ENCODE measurements at places on chromosomes 3 and 15.

GRCh38 chr3:135218304-135218703 is 423.2 kb downstream of the EPHB1 start:
- no peak for DNase-seq

DNA sequence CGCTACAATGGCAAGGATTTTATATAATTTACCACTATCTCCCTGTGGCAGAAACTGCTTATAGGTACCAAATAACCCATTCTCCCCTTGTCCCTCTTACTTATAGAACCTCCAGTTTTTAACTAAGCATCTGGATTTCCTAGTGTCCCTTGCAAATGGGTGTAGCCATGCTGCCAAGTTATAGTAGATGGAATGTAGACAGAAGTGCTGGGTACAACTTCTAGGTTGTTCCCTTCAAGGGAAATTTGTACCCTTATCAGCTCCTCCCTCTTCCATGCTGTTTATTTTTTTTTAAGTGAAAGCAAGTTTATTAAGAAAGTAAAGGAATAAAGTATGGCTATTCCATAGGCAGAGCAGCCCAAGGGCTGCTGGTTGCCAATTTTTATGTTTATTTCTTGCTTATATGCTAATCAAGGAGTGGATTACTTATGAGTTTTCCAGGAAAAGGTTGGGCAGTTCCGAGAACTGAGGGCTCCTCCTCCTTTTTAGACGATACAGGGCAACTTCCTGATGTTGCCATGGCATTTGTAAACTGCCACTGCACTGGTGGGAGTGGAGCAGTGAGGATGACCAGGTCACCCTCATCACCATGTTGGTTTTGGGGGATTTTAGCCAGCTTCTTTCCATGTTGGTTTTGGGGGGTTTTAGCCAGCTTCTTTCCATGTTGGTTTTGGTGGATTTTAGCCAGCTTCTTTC is 40.1 kb upstream of the TM4SF19 start:
- no peak for DNase-seq

DNA sequence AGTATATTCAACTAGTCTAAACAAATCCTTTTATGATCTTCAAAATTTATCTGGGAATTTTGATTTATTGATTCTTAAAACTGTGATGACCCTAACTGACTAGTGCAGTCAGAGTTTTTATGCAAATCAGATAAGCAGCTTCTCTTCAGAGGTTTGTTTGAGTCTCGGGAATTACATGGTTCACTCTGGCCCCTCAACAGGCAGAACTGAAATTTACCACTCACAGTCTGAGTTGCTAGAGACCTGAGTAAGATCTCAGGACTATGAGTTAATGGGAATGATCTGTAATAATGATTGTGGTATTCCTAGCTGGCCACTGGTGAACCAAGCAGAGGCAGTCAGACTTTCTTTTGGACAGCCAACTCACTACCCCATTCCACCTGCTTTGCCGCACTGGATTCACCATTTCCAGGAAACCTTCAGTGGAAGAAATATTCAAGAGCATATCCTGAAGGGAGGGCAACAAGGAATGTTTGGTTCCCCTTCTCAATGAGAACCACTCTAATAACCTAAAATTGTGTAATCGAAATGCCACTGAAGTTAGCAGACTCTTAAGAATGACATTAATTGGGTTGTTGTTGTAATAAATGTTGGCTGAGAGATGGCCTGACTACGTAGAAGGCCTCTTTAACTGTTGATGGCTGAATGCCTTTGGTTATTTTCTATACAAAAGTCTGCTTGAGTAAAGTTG is 11.5 kb upstream of the DNAJC13 start:
- no peak for DNase-seq

DNA sequence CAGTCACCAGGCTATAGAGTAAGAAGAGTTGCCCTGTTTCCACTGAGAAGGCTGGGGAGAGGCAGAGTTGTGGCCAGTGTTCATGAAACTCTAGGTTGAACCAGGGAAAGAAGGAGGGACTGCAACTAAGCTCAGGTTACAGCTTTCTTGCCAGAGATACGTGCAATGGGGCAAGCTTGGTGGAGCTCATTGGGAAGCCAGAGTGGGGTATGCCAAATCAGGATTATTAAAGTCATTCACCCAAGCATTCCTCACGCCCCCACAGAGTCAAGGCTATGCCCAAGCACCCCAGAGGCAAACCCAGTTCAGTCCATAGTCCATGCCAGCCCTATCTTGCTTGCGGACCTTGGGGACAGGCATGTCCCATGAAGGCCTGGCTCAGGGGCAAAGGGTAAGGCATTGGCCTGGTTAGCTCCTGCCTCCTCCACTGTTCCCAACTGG is 17.6 kb downstream of the SLC6A20 start:
- DNase-seq: no peak

DNA sequence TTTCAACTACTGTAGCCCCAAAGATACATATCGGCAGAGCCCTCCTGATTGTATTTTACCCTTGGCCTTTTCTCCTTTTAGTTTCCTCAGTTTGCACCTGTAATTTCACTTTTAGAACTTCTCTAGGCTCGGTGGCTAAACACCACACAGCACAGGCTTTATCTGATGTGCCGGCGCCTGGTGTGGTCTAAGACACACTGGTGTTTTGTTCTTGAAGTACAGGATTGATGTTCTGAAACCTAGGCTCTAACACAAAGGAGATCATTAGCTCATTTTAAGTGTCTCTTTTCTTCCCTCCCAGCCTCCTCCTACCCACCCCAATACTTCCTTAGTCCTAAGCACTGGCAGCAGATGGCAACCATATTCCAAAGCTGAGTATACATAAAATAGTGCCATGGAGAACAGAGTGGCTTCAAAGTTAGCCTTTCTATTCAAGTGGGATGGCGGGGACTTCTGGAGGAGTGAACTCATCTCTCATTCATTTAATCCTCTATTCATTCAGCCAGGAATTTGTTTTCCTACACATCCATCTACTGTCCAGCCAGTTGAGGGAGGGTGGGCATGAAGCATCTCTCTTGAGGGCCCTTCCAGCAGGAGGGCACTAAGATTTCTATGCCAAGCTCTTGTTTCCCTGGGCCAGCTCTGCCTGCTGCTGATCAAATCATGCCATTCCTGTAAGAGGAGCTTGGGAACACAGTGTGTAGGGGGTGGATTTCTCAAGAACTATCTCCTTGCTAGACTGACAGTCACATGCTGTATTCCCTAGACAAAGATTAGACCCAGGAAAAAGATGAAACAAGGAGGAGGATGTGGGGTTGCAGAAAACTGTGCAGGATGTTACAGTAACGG is 71.2 kb downstream of the TIGIT start:
- DNase-seq: no peak

GRCh38 chr3:111314898-111315297 is 227.1 kb upstream of the CD96 start:
- no peak for DNase-seq

- no peak for DNase-seq
Observed at GRCh38 chr3:21290557-21290956, 460.5 kb downstream of the ZNF385D start.

GRCh38 chr3:24663406-24663805 is 168.8 kb upstream of the THRB start:
- no peak for DNase-seq

- no peak for DNase-seq
Observed at GRCh38 chr3:171354706-171355582, 105.3 kb downstream of the TNIK start.

GRCh38 chr3:193520738-193521137 is 34.0 kb downstream of the ATP13A4 start:
- DNase-seq: no peak

DNA sequence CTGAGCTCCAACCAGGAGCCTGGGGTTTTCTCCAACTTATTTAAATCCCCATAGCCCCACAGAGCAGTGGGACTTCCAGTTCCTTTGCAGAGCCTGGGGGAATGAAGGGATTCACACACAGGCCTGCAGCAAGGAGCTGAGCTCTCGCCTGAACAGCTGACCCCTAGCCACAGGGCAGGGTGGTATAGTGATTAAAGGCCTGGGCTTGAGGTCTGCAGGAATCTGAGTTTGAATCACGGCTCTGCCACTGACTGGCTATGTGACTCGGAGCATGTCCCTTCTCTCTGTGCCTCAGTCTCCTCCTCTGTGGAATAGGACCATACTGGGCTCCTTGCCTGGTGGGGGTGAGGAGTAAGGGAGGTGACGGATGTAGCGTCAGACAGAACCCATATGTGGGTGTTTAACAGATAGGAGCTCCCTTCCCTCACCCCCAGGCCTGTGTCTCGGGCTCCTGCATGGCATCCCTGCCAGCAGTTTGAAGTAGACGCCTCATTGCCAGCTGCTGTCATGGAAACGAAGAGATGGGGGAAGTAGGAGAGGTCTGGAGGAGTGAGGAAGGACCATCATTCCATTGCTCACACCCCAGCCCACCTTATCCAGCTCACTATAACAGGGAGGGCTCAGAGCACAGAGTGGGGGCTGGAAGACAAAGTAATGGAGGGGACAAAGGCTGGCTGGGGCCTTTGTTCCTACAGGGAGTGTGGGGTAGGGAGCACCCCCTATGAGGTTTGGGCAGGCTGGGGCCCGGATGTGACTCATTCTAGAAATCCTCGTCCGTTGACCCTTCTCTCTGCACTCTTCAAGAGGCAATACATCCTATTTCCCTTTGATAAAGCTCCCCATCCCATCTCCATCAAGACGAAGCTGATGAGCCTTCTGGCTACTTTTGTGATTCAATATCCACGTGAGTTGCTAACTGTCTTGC is 14.8 kb downstream of the HRH1 start:
- DNase-seq: no peak

DNA sequence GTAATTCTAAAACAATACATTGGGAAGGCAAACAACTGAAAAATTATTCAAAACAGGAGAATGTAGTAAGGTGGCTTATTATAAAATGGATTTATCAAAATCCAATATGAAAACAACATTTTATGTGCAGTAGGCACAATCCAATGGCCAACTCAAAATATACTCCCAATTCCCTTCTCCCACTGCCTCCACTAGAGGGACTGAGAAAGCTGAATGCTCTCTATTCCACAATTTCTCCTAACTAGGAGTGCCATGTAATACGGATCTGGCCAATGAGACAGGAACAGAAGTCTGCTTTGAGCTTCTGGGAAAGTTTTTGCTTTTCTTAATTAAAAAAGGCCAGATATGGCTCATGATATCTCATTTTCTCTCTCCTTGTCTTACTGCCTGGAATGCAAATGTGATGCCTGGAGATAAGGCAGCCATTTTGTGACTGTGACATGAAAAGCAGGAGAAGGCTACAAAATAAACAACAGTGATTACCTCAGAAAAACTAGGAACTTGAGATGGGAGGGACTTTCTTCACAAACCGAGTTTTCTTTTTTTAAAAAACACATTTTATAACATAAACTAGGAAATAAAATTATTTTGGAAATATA is 18.8 kb upstream of the VGLL4 start:
- DNase-seq: no peak

- DNase-seq: no peak
Observed at GRCh38 chr15:96327155-96327741, 3.3 kb upstream of the NR2F2 start.

DNA sequence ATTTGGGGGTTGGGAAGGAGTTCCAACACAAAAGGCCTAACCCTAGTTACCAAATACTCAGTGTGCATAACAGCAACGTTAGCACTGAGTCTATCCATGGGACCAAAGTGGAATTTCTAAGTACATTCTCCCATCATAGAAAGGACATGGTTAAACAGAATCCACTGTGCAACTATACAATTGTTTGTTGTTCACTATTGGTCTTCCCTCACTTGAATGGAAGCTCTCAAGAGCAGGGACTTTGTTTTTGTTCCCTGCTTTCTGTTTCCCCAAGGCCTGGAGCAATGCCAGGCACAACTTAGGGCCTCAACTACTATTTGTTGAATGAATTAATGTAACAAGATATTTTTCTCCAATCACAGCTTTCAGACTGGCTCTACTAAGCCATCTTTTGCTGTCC is 25.6 kb downstream of the COL8A1 start:
- no peak for DNase-seq

DNA sequence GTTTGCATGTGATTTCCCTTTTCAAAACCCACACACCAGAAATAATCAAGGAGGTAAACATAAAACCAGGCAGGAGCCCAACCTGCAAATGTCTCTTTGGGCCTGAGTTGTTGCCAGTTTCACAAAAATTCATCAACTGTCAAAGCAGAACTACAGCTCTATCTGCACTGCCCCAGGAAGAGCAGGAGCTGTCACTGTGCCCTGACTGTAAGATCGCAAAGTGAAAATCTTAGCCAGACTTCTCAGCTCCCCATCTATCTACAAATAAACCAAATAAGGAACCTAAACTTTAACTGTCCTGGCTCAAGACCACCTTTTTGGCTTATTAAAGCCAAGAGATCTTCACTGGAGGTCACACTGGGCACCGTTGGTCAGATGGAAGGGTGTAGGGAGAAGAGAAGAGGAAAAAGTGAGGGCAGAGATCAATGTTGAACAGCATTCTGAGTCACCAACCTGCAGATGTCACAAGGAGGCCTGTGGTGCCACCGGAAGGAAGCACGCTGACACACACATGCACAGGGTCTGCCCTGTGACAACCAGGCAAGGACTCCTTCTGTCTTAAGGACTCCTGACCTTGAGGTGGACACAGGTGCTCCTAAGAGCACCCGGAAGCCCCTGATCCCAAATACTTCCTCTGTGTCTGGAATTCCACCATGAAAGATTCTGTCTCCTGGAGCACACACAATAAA is 58.7 kb downstream of the RPN1 start:
- DNase-seq: no peak

GRCh38 chr3:8938021-8938420 is 25.3 kb downstream of the RAD18 start:
- no peak for DNase-seq

DNA sequence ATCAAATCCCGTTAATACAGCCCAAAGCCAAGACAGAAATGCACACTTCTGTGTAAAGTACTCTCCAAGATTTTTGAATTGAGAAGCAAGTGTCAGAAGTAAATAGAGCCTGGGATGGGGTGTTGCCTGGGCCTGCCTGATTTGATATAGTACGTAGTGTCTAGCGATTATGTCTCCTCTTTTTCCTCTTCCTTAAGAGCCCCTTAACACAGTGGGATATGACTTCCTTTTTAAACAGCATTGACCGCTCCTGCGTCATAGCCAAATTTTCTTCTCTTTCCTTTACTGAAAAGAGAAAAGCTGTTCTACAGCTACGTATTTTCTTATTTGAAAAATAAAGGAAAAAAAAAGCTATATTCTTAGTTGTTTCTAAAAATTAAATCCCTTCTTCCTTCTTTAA is 97.7 kb downstream of the PLCL2 start:
- DNase-seq: no peak

- DNase-seq: no peak
Observed at GRCh38 chr15:79218588-79219200, 63.8 kb upstream of the ANKRD34C start.

- no peak for DNase-seq
Observed at GRCh38 chr3:169628567-169628966, 34.9 kb downstream of the MECOM start.

DNA sequence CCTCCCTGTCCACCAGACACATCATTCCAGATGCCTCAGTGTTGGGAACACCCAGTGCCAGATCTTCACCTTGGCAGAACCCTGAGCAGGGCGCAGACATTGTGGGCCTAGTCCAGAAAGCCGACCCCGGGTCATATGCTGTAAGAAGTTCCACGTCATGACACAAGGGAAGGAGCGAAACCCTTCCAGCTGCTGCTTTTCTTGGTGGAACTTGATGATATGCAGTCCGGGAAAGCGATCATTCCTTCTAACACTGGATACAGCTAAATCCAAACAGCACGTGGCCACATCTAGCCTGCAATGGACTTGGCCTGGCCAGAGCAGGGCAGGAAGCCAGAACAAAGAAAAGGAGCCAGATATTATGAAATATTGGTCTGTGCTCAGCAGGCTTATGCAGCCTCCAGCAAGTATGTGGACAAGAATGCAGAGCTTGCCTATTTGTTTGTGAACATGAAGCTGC is 22.0 kb downstream of the GASK1A start:
- no peak for DNase-seq
